Stimulated activated CD4-positive, alpha-beta T cell treated with anti-CD3 and anti-CD28 coated beads, TNF-alpha, amount 100 ng/mL, for 24 hours (primary cell): ENCODE measurements at places on chromosomes 16 and 17.

DNA sequence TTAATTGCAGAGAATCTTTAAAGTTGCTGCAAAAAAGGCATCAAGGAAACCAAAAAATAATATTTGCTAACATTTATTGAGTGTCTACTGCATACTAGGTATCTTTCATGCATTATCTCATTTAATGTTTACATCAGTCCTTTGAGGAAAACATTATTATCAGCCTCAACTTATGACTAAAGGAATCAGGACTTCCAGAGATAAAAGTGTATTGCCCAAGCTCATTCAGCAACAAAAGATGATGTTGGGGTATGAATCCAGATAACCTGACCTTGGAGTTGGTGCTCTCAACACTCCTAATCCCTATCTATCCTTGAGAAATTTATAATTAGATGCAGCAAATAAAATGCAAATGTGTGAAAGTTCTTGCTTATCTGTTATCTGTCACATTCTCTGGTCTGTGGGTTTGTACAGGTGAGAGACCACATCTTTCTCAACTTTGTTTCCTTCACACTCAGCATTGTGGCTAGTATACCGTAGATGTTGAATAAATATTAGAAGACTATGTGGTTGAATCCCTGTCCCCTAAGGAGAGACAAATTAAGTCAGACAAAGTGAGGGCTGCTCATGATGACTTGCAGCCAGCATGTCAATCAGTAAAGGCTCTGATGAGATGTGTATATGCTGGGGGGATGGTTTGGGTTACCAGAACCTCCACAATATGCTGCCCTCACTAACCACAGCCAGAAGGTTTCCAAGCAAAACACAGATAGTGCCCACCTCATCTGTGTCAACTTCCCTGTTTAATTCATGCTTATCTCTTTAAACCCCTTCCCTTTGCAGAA lies 82.6 kb downstream of the NOG start:
- no peak for DNase-seq

DNA sequence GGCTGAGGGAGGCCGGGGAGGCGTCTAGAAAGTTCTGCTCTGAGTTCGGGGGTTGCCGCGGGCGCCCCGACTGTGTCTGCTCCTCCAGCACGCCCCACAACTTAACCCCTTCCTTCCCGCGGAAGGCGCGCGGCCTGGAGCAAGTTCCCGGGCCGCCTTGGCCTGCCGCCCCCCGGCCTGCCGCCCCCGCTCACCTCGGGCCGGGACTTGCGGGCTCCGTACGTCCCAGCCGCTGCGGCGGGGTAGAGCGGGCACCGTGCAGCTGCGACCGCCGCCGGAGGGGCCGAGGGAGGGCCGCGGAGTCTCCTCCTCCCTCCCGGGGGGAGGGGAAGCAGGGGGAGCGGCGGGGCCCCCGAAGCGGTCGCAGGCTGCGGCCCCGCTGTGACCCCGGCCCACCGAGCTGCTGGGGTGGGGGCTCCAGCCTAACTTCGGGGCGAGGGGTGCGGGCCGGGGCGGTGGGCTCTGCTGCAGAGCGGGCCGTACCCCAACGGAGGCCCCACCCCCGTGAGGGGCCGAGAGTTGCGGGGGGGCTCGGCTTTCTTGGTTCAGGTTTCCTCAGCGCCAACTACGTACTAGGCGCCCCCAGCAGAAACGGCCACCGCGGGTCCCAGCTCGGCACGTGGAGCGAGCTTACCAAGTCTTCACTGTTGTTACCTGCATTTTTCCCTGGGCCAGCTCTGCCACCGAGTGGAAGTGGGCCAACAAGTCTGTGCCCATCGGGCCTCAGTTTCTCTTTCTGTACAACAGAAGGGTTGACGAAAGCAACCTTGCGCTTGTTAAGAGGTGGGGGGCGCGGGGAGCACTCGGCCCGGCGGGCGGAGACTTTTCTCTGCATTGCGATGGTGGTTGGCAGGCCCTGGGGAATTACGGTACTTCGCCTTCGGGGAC lies at the start of gene CCDC102A:
CCDC102A (minus strand) TSS at position 266 of the 888 bp plus-strand sequence. CDS start 7,394 bp downstream, outside the sequence.
- no peak for DNase-seq

- DNase-seq = no peak
These were observed 4.0 kb downstream of the LYRM1 start for GRCh38 chr16:20904507-20905081.

GRCh38 chr16:2016407-2016922 lies 3.1 kb upstream of the NPW start:
- DNase-seq = no peak

DNA sequence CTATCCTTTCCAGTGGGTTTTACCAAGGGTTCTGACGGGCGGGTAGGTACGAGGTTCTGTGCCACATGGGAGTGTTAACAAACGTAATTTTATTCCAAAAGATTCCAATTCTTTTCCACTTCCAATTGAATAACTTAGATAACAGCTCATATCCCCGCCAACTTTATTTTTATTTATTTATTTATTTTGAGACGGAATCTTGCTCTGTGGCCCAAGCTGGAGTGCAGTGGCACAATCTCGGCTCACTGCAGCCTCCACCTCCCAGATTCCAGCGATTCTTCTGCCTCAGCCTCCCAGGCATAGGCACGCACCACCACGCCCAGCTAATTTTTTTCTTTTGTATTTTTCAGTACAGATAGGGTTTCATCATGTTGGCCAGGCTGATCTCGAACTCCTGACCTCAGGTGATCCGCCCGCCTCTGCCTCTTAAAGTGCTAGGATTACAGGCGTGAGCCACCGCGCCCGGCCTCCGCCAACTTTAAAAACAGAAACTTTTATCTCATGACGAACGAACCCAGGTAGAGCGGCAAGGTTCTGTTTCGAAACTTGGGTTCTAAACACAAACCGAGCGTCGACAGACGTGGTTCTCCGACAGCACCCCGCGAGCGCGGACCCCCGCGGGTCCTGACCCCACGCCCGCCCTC lies 613 bp downstream of the ECI1 start:
- peak; percentile 26 for DNase-seq

DNA sequence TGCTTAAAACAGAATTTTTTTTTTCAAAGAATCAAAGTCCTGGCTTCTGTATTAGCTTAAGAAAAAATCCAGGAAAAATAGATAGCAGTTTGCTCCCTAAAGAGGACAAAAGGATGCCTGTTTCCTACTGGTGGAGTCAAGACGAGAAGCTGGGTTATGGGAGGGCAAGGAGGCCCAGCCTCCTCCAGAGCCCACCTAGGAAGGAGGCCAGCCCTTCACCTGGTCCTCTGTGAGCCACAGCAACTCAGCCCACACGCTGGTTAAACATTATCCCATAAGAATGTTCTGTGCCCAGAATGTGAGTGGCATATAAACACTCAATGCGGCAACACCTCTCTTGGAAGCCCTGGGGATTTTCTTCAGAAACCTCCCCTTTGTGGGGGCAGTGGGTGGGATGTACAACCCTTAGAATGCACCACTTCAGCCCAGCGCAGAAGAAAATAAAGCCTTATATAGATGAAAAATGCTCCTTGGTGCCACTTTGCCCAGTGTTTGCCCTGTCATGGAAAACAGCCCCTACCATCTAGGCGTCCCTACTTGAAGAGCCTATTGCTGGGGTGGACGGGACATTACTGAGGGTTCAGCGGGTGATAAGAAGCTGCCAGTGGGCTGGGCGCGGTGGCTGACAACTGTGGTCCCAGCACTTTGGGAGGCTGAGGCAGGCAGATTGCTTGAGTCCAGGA lies 48.0 kb downstream of the TEKT5 start:
- DNase-seq = no peak

- no peak for DNase-seq
These were observed 132.9 kb upstream of the ANKFN1 start for GRCh38 chr17:56020369-56020768.

GRCh38 chr16:12425134-12425941 lies 378.3 kb downstream of the CPPED1 start:
- no peak for DNase-seq

- DNase-seq = no peak
These were observed 13.2 kb upstream of the SPN start for GRCh38 chr16:29649588-29650494.

DNA sequence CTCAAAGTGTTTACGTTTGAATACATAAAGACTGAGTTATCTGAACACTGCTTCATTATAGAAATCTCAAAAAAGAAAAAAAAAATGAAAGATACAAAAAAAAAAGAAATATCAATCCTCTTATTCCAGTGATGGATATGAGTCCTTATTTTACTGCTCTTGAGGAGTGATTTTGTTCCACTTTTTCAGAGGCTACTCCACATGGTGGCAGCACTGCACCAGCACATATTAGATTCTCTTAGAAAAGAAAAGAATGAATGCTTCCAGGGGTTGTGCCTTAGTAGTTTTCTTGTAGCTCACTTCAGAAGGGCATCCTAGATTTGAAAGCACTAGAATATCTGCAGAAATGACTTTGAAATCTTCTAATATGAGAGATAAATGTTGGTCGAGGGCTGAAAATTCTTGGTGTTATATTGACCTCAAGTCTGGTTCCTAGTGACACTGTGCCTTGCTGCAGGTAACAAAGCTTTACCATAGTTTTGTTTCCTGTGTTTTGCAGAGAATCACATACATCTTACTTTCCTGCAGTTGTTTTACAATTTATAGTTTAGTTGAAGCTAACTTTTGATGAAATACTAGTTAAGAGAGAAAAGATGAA lies 25.9 kb downstream of the AP2B1 start:
- DNase-seq = peak; percentile 21

DNA sequence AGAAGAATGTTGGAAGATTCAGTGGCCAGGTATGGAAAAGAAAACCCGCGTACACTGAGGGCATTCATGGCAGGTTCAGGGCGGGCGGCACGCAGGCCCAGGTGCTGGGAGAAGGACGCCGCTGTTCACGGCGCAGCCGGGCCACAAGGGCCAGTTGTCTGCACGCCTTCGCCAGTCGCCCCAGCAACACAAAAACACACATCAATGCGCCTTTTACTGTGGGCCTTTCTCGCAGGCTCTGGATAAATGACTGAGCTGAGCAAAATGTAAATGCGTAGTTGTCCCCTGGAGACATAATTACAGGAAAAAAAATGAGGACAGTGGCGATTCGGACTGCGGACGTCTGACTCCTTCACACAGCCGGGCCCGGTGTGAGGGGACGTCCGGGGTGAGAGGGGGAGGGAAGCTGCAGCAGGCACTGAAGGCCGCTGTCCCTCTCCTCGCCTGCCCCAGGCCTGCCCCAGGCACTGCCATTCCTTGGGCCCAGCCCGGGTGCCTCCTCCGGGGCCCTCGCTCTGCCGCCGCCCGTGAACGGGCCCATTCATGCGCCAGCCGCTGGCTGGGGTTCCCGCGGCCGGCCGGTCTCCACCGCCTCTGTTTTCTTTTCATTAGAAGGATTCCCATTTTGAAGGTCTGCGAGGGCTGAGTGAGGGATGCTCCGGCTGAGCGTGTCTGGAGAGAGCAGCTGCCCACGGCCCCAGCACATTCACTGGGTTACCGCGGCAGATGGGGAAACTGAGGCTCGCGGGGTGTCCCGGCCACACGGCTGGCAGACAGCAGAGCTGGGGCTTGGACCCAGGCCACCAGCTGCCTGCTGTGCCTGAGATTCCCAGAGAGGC lies 6.5 kb upstream of the ZNF469 start:
- DNase-seq = no peak

DNA sequence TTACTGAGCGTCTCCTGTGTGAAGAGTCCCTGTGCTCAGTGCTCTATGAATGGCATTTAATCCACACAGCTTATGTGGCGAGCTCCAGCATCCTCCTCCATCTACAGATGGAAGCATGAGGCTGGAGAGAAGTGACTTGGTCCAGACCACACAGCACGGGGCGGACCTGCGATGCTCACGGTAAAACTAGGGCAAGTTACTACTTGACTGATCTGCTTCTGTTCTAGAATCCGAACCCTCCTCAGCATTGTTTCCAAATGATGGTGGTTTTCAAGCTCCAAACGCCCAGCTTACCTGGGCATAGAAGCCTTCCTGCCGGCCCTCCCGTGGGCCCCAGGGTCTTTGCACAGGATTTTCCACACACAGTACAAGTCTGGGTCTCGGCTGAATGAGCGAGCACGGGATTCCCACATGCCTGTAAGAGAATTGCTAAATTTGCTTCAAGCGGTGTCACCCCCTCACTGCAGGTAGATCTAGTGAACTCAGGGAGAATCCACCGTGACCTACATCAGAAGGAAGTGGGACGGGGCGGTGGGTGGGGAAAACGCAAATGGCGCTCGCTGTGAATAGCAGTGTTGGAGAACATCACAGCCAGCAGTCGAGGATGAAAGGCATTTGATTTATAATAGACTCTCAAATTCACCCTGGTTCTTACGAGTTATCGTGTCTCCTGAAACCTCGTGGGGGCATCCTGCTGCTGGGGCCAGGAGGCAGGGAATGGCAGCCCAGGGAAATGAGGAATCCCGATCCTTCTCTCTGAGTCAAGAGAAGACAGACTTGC lies 101.1 kb downstream of the CMIP start:
- DNase-seq = no peak

DNA sequence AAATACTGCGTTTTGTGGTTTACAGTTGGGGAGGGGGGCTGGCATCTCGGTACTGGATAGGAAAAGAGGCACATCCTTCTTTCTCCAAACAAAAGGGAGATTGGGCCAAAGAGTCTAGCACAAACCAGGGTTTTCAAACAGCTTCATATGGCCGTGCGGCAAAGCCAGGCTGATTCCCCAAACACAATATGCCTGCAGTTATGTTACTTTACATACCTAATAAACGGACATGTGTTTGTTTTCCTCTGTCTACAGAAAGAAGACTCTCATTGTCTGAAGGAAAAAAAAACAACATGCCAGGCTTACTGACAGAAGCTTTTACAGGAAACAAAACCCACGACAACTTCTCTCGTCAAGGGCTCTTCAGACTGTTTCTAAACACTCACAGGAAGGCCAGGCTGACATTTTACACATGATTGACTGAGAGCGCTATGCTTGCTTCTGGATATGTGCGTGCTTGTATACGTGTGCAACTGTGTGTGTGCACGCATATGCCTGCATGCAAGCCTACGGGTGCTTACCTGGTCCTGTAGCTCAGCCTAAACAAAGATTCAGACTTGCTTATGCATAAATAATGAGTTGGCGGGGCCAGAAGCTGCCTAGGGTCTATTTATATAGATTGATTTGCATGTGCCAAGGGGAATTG lies 461.0 kb upstream of the C16orf82 start:
- DNase-seq = no peak

DNA sequence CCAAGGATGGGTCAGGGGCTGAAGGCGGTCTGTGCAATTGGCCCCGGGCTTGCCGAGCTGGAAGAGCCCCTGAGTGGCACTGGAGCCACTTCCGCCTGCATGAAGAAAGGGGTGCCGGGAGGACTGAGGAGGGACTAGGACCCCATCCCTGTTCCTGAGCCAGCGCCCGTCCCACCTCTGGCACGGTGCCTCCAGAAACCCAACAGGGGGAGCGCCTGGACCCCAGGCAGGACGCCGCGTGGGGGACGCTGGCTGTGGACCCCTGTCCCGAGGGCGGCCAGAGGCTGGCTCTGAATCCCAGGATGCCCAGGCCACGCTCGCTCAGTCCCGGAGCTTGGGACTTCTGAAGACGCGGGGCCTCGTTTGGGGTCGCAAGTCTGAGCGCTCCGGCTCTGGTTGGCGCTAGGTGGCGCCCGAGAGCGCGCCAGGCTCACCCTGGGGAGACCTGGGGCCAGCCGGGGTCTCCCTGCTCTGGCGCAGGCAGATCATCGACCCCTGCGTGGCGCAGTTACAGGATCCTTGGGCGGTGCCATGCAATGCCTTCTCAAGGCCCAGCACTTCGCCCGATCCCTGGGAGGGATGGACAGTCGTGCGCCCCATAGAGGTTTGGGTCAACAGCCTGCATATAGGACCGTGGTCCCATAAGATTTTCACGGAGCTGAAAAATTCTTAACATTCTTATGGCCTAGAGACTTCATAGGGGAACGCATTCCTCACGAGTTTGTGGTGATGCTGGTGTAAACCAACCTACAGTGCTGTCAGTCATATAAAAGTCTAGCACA lies 58.5 kb upstream of the CREBBP start:
- DNase-seq = peak; percentile 57

- DNase-seq = no peak
These were observed 153.6 kb downstream of the ABCA8 start for GRCh38 chr17:68801335-68802247.

- no peak for DNase-seq
These were observed 11.6 kb downstream of the GSG1L2 start for GRCh38 chr17:9810100-9810949.
